ENCODE measurements at places on chromosomes 1 and 21.
A peak's percentile ranks its signal among the peaks of the same experiment; 100 is the strongest.

DNA sequence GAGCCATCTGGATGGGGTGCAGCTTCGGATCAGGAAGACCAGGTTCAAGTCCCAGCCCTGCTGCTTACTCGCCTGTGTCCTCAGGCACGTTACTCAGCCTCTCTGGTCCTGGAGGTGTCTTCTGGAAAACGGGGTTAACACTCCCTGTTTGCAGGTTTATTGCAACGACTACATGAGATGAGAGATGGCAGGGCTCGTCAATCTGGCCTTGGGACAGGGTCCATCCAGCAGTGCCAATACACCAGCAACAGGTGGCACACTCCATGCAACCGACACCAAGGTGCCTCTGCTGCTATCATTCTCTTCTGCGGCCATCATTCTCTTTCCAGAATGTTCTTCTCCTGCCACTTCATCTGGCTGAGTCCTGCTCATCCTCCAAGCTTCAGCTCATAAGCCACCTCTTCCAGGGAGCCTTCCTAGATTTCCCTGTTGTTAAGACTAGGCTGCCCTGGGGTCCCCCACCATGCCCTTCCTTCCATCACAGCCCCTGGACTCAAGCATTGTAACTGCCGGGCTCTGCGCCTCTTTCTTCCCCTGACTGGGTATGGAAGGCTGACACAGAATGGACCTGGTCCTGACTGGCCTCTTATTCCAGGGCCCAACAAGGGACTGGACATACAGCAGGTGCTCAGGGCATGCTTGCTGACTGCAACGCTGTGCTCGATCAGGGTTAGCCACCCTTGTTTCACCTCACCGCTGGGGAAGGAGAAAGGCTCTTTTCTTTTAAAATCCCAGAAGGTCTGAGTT, 87.4 kb downstream of the DMRTB1 start:
- DNase-seq = no peak

DNA sequence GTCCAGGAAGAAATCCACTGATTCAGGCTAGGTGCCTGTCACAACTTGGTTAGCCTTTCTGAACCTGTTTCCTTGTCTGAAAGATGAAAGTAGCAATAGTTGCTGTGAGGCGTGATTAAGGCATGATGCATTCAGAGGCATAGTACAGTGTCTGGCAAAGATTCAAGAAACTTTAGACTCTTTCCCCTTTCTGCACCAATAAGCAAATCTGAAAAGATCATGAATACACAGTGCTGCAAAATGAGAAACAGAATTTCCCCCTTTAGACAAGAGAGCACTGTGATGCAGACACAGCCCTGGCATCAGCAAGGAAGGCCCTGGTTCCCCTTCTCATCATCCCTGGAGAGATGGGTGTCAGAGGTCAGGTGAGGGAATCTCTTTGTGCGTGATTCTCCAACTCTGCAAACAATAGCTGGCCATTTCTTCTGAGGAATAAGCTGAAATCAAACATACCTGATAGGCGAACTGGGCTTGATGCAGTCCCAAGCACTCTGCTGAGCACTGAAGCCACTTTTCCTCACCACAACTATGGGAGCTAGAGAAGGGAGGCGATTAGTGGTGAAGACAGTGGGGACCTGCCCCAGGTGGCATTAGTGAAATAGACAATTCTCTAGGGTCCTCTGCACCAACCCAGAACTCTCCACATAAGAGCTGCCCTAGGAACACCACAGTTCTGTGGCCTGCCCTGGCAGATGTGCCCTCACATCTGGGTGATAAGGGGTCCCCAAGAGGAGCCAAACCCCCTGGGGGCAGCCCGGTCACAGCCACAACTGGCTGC, 41.7 kb downstream of the ITPKB start:
- no peak for DNase-seq

- no peak for DNase-seq
Measured at GRCh38 chr1:9996624-9997582, at the start of gene RBP7. RBP7 (plus strand) TSS chr1:9997228; CDS start chr1:9997259, 31 bp downstream.

GRCh38 chr1:90605070-90605469, 112.0 kb downstream of the BARHL2 start:
- no peak for DNase-seq

- no peak for DNase-seq
Measured at GRCh38 chr1:19448491-19449439, 36.6 kb downstream of the CAPZB start.

DNA sequence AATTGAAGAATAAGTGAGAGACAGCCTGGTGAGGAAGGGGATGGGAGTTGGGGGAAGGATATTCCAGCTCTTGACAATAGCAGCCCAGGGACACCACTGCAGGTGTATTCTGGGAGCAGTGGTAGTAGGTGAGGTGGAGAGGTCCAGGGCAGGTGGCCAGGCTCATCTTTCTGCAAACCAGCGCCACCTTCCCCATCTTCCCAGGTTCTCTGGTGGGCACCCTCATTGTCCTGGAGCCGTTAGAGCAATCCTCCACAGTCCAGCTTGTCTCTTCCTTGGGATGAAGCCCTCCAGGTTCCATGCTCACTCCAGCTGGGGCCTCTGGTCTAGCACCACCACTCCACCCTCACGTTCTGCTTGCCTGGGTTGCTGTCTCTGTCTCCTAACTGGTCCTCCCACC, 97.0 kb downstream of the IER5 start:
- DNase-seq = no peak

- no peak for DNase-seq
Measured at GRCh38 chr1:108828074-108828961, 28.6 kb downstream of the AKNAD1 start.

- DNase-seq = peak; percentile 72
Measured at GRCh38 chr1:15243275-15244043, 3.6 kb upstream of the FHAD1 start.

DNA sequence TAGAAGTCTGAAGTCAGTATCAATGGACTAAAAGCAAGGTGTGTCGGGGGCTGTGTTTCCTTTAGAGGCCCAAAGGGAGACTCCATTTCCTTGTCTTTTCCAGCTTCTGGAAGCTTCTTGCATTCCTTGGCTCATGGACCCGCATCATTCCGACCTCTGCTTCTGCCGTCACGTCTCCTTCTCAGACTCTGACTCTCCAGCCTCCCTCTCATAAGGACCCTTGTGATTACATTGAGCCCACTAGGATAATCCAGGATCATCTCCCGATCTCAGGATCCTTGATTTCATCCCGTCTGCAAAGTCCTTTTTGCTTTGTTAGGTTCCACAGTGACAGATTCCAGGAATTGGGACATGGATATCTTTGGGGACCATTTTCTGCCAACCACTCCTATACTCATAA, 265.8 kb upstream of the CSF3R start:
- DNase-seq = no peak

GRCh38 chr1:230047114-230047865, 19.7 kb upstream of the GALNT2 start:
- DNase-seq = no peak
